Endothelial cell (in vitro differentiated cells): ENCODE measurements at places on chromosomes 6 and 20.

DNA sequence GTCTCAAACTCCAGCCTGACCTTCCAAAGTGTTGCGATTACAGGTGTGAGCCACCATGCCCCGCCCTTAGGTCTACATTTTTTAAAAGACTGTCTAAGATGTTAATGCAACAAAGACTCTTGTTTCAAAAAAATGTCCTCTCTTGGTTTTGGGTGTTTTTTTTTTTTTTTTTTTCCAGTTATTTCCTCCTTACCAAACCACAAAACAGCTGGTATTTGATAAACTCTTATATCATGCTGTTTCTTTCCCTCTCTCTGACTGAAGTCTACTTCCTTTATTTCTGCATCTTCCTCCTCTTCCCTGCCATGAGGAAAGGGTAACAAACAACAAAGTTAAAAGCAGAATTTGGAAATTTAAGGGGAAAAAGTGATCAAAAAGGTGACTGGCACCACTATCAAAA is 21.2 kb downstream of the STK38 start:
- DNase-seq: no peak

DNA sequence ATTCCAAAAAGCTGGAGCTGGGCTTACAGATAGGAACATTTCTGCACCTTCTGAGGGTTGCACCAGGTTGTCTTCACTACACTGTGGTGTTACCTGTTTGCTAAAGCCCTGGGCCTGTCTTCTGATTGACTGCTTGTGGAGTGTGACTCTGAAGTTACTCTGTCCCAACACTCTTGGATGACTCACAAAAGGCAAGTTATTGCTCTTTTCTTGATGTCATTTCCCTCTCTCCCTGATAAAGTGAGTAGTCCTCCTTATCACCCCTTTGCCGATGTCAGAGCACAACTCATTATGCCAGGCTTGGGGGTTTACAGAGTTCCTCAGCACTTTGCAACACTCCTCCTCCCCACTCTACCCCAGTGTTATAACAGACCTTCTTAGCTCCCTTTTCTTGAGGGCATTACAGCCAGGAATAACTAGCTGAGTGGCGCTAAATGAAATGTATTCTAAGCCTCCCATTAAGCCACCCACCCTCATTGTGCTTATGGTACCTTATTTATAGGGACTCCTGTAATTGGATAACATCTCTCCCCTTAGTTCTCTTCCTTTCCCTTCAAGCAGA is 36.1 kb upstream of the NKX2-4 start:
- DNase-seq: no peak

DNA sequence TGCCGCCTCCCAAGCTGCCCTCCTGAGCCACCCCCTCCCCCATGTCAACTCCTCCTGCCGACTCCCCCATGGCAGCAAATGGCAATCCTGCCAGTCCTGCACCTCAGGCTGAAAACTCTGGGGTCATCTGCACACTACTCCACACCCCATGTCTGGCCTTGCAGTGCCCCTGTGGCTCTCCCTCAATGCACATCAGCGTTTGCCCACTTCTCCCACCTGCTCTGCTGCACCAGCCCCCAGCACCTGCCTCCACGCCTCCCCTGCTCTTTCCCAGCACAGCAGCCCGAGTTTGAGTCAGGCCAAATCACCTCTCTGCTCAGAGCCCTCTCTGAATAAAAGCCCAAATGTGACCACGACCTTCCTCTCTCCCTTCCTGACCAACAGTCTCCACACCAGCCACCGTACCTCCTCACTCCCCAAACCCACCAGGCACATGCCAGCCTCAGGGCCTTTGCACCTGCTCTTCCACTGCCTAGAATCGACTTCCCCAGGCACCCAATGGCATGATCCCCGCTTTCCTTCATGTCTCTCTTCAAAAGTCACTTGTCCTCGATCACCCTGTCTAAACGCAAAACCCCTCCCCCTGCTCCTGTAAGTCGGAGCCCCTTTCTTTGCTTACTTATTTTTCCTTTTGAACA is 4.3 kb downstream of the PXDC1 start:
- DNase-seq: no peak

- no peak for DNase-seq
Observed at GRCh38 chr6:124052120-124052519, 248.5 kb downstream of the NKAIN2 start.

GRCh38 chr6:11606332-11606731 is 68.8 kb downstream of the TMEM170B start:
- no peak for DNase-seq

GRCh38 chr20:59662161-59662560 is 57.8 kb downstream of the PHACTR3 start:
- DNase-seq: no peak

GRCh38 chr20:50376888-50377459 is 133.2 kb upstream of the PTPN1 start:
- no peak for DNase-seq

- no peak for DNase-seq
Observed at GRCh38 chr20:1094751-1095150, 23.7 kb upstream of the PSMF1 start.

GRCh38 chr20:30593572-30593971 is 663.9 kb upstream of the DEFB115 start:
- no peak for DNase-seq

DNA sequence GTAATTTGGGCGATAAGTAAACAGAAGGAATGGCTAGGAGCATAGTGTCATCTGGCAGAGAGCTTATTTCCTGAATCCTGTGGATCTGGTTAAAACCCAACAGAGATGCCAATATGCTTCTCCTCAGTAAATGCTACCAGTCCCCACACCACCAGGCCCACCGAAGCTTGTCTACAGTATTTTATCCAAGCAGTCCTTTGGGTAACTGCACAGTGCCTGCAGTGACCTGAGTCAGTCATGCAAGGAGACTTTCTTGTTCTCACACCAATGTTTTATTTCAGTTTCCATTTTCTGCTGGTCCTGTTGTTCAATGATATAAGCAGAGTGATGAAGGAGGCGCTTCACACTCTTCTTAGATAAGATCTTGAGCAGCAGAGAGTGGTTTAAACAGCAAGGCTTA is 326.3 kb downstream of the RIMS1 start:
- no peak for DNase-seq

- DNase-seq: no peak
Observed at GRCh38 chr6:49087369-49087768, 375.7 kb downstream of the MMUT start.
